Activated T-cell treated with anti-CD3 and anti-CD28 coated beads, Interleukin-2, amount 50 U/mL, for 72 hours (primary cell): ENCODE measurements at places on chromosomes 16 and 17. TPM values are rescaled to one million over a fixed set of nuclear protein-coding genes. Genes with fewer than 3 reads are reported as not detected.

DNA sequence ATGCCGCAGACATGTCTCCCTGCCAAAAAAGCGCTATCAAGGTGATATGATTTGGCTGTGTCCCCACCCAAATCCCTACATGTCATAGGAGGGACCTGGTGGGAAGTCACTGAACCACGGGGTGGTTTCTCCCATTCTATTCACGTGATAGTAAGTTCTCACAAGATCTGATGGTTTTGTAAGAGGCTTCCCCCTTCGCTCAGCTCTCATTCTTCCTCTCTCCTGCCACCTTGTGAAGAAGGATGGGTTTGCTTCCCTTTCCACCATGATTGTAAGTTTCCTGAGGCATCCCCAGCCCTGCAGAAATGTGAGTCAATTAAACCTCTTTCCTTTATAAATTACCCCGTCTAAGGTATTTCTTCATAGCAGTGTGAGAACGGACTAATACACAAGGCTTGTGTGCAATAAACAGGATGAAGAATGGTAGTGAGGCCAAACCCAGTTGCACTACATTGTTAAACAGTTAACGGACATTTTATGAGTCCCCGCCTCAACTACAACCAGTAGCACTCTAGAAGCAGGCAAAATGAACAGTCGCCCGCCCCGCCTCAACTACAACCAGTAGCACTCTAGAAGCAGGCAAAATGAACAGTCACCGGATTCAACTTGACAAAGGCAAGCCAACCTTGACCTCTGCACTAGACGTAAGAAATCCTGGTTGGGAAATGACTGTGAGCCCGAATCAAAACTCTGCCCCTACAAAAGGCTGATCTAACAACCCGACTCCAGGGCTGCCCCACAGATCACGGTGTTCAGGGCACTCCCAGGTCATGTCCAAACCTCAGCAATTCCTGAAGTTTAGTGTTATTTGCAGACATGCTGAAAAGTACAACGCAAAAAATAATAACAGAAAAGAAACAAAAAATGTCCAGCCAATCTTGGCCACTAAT, 26.3 kb downstream of the VPS53 start:
- H3K4me1 ChIP-seq, result peaks cover 5% of the 10 kb centered on the region
- peaks cover 4% of the 10 kb centered on the region for H3K36me3 ChIP-seq
- no peaks in the 10 kb centered on the region for H3K27me3 ChIP-seq
- H3K27ac ChIP-seq, result peak overlapping the region; percentile 14
- DNase-seq, result no peak
- H3K4me3 ChIP-seq, result no peak overlapping the region

DNA sequence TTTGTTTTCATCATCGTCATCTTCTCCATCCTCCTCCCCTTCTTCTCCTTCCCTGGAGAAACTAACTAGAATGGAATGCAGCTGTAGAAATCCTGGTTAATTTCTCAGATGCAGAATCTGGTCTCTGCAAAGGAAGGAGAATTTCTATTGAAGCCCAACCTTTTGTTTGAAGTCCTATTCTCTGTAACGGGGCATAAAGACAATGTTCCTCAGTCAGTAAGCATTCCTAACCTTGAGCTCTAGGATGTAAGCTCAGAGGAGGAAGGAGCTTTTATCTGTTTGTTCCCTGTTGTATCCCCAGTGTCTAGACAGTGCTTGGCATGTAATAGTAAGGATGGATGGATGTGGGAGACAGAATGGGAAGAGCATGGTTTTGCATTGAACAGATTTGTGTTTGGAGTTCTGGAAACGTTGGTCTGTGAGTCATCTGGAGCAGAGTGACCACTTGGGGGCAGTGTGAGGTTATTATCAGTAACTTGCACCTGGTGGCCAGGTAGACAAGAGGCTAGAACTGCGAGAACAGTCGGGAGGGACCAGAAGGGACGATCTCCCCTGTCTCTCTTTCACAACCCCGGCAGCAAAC, 363.7 kb downstream of the SNX29 start:
- H3K27me3 ChIP-seq, result no peaks in the 10 kb centered on the region
- no peaks in the 10 kb centered on the region for H3K36me3 ChIP-seq
- H3K4me1 ChIP-seq, result no peaks in the 10 kb centered on the region
- no peak overlapping the region for H3K27ac ChIP-seq

DNA sequence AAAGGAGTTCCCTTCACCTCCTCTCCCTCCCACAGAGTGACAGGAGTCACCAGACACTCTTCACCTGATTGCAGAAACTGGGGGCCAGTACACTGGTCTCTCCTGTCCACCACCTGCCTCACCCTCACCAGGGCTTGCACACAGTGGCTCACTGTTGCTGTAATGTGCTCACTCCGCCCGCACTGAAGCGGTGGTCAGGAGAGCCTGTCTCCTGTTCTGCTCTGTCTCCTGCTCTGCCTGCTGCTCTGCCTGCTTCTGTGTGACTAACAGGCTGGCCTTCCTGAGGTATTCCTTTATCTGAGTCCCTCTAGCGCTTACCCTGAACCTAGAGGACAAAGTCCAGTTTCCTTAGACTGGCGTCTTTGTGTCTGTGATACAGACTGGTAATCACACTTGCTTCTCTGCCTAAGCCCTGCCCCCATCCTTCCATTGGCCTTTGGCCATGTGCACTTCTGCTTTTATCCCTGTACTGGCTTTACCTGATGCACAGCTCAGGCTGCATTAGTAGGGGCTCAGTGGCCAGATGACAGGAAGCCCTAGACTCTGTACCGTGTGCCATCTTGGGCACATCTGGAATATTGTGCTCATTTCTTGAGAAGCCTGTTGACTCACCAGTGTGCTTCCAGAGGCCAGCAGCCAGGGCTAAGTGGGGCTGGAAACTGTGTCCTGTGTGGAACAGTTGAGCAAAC, 13.3 kb downstream of the PROCA1 start:
- H3K36me3 ChIP-seq, result peaks cover 7% of the 10 kb centered on the region
- no peak for DNase-seq
- H3K27me3 ChIP-seq, result no peaks in the 10 kb centered on the region
- no peaks in the 10 kb centered on the region for H3K4me1 ChIP-seq
- no peak overlapping the region for H3K27ac ChIP-seq
- H3K4me3 ChIP-seq, result no peak overlapping the region

DNA sequence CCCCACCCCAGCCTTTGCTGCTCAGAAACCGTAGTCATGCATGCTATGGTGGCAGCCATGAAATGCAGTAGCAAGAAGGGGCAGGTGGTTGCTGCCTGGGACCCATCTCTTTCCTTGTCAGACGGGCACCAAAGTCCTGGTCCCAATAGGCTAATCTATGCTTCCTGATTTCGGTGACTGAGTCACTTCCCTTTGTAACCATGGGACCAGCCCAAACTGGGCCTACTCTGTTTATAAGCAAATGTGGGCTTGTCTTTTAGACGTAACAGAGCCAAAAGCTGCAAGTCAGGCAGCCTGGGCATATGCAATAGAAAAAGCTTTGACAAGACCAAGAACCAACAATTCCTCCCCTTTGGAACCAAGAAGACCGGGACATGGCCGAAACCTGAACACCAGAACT, 99.1 kb upstream of the RBBP6 start:
- no peak overlapping the region for H3K4me3 ChIP-seq
- H3K36me3 ChIP-seq, result no peaks in the 10 kb centered on the region
- no peak for DNase-seq
- no peaks in the 10 kb centered on the region for H3K4me1 ChIP-seq
- H3K27me3 ChIP-seq, result no peaks in the 10 kb centered on the region
- H3K27ac ChIP-seq, result no peak overlapping the region

GRCh38 chr17:42541041-42541833, 5.2 kb downstream of the NAGLU start:
- peaks cover 39% of the 10 kb centered on the region for H3K4me1 ChIP-seq
- no peak overlapping the region for H3K4me3 ChIP-seq
- peaks cover 7% of the 10 kb centered on the region for H3K36me3 ChIP-seq
- no peaks in the 10 kb centered on the region for H3K27me3 ChIP-seq
- H3K27ac ChIP-seq, result no peak overlapping the region

DNA sequence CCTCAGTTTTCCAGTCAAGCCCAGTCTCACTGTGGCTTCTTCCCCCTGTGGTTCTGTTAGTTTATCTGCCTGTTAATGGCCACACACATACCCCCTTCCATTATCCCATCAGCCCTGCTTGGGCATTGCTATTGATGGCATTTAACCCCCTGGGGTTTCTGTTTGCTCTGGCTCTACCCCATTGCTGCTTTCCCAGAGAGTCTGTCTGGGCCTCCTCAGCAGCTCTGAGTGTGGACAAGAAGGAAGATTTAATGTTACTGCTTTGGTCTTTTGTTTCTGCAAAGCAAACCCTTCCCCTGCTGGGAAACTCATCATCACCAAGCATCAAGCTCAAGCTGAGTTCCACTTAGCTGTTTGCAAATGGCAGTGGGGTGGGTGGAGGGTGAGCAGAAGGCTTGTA, 162.7 kb downstream of the CCT6B start:
- no peaks in the 10 kb centered on the region for H3K4me1 ChIP-seq
- no peak overlapping the region for H3K4me3 ChIP-seq
- H3K27ac ChIP-seq, result no peak overlapping the region
- DNase-seq, result no peak

DNA sequence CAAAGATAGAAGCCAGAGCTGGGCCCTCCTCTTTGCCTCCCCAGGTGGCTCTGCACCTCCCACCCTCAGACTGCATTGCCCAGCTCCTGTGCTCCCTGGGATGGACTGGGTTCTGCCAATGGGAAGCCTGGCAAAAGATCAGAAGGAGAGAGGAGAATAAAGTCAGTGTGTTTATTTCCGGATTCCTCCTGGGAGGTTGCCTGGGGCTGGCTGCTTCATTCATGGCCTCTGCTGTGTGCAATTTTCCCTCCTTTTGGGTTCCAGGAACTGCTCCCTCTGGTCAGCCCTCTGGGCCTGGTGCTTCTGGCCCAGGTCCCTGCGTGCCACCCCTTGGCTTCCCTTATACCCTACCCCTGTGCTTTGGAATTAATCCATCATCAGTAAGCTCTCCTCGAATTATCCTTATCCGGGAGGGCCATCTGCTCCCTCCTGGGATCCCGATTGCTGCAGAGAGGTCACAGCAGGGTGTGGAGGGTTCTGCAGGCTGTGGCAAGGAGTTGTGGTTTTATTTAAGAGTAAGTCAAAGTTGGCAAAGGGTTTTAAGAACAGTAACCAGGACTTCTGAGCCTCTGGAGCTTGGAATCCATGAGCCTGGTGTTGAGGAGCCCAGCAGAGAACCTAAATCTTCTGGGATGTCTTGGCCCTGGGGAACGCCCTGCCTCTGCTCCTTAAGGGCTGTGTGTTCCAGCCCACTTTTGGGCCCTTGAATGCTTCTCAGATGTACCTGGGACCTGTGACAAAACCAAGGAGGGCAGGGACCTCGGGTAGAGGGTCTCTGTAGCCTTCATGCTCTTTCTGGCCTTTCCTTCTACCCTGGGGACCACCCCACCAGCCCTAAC, 8.2 kb upstream of the MMP2 start:
- H3K27ac ChIP-seq, result peak overlapping the region; percentile 71
- H3K4me3 ChIP-seq, result peak overlapping the region; percentile 53
- H3K36me3 ChIP-seq, result no peaks in the 10 kb centered on the region
- peaks cover 43% of the 10 kb centered on the region for H3K27me3 ChIP-seq
- DNase-seq, result no peak
- H3K4me1 ChIP-seq, result peaks cover 21% of the 10 kb centered on the region

The ADAM11 gene
- 1.6 TPM for total RNA-seq

- peak overlapping the region; percentile 93 for H3K4me3 ChIP-seq
- H3K27ac ChIP-seq, result no peak overlapping the region
- peaks cover 77% of the 10 kb centered on the region for H3K4me1 ChIP-seq
- H3K36me3 ChIP-seq, result peaks cover 2% of the 10 kb centered on the region
- H3K27me3 ChIP-seq, result peaks cover 88% of the 10 kb centered on the region
- DNase-seq, result peak; percentile 49
These were observed 1.9 kb downstream of the CIITA start for GRCh38 chr16:10878644-10879501.

- H3K4me3 ChIP-seq, result no peak overlapping the region
- peaks cover 39% of the 10 kb centered on the region for H3K4me1 ChIP-seq
- H3K36me3 ChIP-seq, result no peaks in the 10 kb centered on the region
- no peak for DNase-seq
- no peak overlapping the region for H3K27ac ChIP-seq
- H3K27me3 ChIP-seq, result no peaks in the 10 kb centered on the region
These were observed 16.9 kb downstream of the RAB40C start for GRCh38 chr16:606656-607307.

The PNPO gene
- 30.1 TPM for total RNA-seq

DNA sequence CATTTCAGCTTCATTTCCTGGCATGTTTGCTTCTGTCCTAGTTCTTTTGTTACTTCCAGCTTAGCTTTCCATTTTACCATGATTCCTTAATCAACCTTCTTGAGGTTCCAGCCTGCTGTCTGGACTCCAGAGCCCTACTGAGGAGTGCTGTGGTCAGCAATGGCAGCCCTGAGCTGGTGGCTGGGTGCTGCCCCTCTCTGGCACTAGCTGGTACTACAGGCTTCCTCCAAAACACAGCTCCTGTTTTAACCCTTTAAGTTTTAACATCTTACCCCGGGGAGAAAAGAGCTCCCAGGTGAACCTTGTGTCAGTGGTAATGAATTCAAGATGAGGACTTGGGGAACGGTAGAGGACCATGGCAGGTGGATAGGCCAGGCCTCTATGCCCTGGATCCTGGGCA, 395.5 kb downstream of the TMEM114 start:
- H3K36me3 ChIP-seq, result no peaks in the 10 kb centered on the region
- no peak overlapping the region for H3K27ac ChIP-seq
- H3K27me3 ChIP-seq, result no peaks in the 10 kb centered on the region
- H3K4me1 ChIP-seq, result no peaks in the 10 kb centered on the region
- no peak overlapping the region for H3K4me3 ChIP-seq

The C17orf67 gene
- total RNA-seq, result 4.5 TPM

- no peak overlapping the region for H3K4me3 ChIP-seq
- peaks cover 3% of the 10 kb centered on the region for H3K36me3 ChIP-seq
- no peak for DNase-seq
- H3K27ac ChIP-seq, result no peak overlapping the region
- H3K4me1 ChIP-seq, result peaks cover 78% of the 10 kb centered on the region
These were observed 38.3 kb downstream of the PRKCA start for GRCh38 chr17:66340720-66341119.

- H3K36me3 ChIP-seq, result peaks cover 8% of the 10 kb centered on the region
- no peak for DNase-seq
- no peaks in the 10 kb centered on the region for H3K27me3 ChIP-seq
- no peak overlapping the region for H3K27ac ChIP-seq
- H3K4me1 ChIP-seq, result no peaks in the 10 kb centered on the region
- no peak overlapping the region for H3K4me3 ChIP-seq
These were observed 58.3 kb downstream of the TIMM22 start for GRCh38 chr17:1055231-1055630.

The CCDC78 gene
- total RNA-seq, result 3.9 TPM

The TBC1D3C gene
- total RNA-seq, result 4.7 TPM

- no peaks in the 10 kb centered on the region for H3K36me3 ChIP-seq
- H3K4me3 ChIP-seq, result no peak overlapping the region
- H3K27me3 ChIP-seq, result peaks cover 29% of the 10 kb centered on the region
- no peaks in the 10 kb centered on the region for H3K4me1 ChIP-seq
These were observed 8.0 kb downstream of the SPPL2C start for GRCh38 chr17:45852535-45853297.

The PPP4C gene
- 124 TPM for total RNA-seq

DNA sequence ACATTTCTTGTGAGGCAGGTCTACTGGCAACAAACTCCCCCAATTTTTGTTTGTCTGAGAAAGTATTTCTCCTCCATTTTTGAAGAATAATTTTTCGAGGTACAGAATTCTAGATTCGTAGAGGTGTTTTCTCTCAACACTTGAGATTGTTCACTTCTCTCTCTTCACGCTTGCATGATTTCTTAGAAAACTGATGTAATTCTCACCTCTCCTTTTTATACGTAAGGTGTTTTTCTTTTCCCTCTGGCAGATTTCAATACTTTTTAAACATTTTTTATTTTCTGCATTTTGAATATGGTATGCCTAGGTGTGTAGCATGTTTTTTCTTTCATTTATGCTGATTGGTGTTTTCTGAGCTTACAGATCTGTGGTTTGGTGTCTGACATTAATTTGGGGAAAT, 201.5 kb upstream of the AXIN2 start:
- H3K4me3 ChIP-seq, result no peak overlapping the region
- DNase-seq, result no peak
- peaks cover 6% of the 10 kb centered on the region for H3K27me3 ChIP-seq
- H3K27ac ChIP-seq, result no peak overlapping the region
- no peaks in the 10 kb centered on the region for H3K36me3 ChIP-seq
